ENCODE measurements at places on chromosomes 13 and 19. TPM values are rescaled to one million over a fixed set of nuclear protein-coding genes. Genes with fewer than 3 reads are reported as not detected.

Gene NAPSA
- total RNA-seq: 0.24 TPM

Gene RELB
- total RNA-seq: 12.7 TPM

Gene SHANK1
- 16.4 TPM for total RNA-seq

Gene SULT2A1
- not detected for total RNA-seq

Gene ZNF444
- total RNA-seq: 36.6 TPM
